ENCODE measurements at places on chromosomes 7 and 10. TPM values are rescaled to one million over a fixed set of nuclear protein-coding genes. Genes with fewer than 3 reads are reported as not detected.

The SPDYE11 gene
- total RNA-seq: not detected

The LHPP gene
- 8.1 TPM for total RNA-seq

The MYPN gene
- not detected for total RNA-seq

The SFTPA1 gene
- not detected for total RNA-seq

The SPRN gene
- total RNA-seq: not detected

The CLCN1 gene
- total RNA-seq: not detected

The SAMD9 gene
- 8.6 TPM for total RNA-seq

The GLI3 gene
- not detected for total RNA-seq

The IMMP2L gene
- 16.7 TPM for total RNA-seq

The ANKRD61 gene
- 0.58 TPM for total RNA-seq

The CHRM2 gene
- total RNA-seq: not detected

The BMI1 gene
- 65.3 TPM for total RNA-seq

The KLF14 gene
- not detected for total RNA-seq

The CNTNAP2 gene
- total RNA-seq: not detected

The TET1 gene
- 1.2 TPM for total RNA-seq

The SCIN gene
- total RNA-seq: not detected

The NUPR2 gene
- not detected for total RNA-seq
